Putamen (tissue), 1 donor: ENCODE measurements at places on chromosomes 5 and 9.

DNA sequence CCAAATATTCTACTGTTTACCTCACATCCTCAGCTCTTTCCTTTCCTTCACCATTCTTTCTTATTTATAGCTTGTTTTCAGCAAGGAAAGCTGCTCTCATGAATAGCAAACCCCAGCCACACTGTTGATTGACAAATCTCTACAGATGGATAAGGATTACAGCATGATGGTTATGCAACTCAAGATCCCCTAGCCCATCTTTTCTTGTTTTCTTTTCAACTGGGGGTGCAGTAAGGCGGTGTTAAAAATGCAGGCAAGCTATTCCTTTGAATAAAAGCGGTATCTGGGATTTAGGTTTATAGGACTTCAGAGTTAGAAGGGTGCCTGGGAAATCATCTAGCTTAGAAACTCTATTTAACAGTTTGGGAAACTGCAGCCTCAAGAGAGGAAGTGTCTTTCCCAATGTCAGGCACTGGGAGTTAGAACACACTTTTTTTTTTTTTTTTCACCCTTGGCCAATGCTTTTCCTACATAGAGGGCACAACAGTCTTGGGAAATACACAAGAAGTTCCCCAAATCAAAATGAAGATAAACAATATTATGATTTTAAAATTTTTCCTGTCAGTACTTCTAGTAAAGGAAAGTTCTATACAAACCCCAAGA, 2.6 kb downstream of the SPARC start:
- no peak for DNase-seq

DNA sequence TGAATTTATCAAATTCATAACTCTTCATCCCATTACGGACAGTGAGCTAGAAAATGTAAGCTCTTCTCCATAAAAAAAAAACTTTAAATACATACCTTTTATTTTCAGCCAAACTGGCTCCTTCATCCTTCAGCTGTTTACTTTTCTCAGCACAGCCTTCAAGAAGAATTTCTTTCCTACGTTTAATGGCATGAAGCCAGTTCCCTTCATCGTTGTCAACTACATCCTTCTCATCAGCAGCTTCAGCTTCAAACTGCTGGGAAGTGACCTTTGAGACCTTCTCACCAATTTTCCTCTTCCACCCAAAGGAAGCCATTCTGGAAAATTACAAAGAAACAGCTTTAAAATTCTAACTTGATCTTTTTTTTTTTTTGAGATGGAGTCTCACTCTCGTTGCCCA, 9.1 kb downstream of the TTC33 start:
- no peak for DNase-seq

DNA sequence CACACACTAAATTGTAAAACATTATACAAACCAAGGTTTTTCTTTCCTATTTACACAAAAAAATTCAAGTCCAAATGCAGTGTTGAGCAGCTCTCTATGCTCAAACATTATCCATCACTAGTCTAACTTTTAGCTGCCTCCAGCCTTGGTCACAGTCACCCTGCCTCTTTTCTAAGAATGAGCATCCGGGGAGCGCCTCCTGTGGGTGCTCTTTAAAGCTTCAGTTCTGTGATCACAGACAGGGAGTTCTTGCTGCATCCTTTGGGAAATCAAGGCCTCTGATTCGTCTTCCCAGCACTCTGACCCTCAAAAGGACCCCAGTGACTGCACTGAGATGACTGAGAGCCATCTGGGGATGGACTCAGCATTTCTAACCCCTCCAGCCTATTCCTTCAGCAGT, 289.6 kb downstream of the SEC61B start:
- DNase-seq = no peak

DNA sequence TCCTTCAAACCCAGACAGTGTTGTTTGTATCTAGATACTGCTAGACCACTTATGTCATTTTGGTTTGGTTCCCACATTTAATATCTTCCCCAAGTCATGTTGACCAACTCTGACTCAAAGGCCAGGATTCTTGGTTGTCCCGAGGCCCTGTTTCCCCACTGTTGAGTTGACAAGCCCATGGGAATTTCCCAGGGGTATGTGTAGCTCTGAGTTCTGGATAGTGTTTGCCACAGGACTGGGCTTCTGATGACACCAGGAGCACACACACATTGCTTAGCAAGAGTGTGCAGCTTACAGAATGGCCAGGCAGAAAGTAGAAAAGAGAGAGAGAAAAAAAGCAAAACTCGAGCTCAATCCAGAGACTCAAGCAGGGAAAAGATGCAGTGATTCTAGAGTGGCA, 214.4 kb downstream of the NXNL2 start:
- no peak for DNase-seq

- DNase-seq = no peak
Observed at GRCh38 chr9:98323831-98324135, 68.3 kb upstream of the TBC1D2 start.

DNA sequence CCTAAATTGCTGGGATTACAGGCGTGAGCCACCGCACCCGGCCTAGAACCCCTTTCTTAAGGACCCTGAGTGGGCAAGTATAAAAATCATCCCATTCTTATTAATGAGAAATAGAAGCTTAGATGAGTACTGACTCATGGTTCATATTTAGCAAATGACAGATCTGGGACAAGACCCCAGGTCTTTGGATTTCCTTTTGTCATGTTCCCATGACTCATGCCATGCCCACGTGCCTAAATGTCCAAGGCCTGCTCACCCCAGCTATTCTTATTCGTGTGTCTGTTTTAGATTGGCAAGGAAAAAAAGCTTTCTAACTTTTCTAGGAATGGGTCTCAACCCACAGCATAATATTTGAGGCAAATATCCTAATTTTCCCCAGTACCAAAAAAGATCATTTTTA, 57.7 kb upstream of the RPS23 start:
- DNase-seq = no peak

DNA sequence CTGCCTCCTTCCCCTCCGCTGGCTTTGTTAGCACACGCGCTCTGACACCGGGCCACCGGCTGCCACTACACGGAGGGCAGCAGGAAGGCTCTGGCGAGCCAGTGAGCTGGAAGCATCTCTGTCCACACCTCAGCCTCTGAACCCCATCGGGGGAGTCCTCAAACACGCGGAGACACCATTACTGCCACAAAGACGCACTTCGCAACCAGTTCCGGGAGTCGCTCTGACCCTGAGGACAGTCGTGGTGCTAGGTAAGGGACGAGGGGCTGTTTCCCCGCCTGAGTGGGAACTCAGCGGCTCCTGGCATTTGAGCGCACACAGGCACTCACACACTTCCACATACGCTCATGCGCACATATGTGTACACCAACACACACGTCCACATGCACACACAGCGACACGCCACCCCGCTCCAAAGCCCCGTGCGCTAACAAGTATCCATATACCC, 160.0 kb downstream of the C9orf152 start:
- DNase-seq = no peak

GRCh38 chr9:2837915-2838314, 6.0 kb downstream of the PUM3 start:
- DNase-seq = no peak

DNA sequence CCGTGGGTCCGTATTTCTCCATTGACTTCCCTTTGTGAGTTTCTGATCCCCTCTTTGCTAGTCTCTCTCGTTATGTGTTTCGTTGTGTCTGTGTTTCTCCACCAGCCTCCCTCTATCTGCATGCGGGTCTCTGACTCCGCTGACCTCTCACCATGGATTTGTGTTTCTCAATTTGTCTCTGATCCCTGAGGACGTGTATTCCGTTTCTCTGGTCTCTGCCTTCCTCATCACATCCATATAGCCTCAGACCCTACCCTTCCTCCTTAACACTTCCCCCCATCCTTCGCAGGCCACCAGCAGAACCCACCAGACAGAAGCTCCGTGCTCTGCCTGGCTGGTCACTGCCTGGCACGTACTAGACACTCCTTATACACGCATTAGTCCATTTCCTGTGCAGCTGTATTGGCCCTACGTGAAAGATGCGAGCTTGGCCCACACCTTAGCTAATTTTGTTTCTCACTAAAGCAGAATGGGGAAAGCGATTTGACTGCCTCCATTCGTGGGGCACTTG, 631 bp downstream of the B4GALT7 start:
- DNase-seq = no peak

DNA sequence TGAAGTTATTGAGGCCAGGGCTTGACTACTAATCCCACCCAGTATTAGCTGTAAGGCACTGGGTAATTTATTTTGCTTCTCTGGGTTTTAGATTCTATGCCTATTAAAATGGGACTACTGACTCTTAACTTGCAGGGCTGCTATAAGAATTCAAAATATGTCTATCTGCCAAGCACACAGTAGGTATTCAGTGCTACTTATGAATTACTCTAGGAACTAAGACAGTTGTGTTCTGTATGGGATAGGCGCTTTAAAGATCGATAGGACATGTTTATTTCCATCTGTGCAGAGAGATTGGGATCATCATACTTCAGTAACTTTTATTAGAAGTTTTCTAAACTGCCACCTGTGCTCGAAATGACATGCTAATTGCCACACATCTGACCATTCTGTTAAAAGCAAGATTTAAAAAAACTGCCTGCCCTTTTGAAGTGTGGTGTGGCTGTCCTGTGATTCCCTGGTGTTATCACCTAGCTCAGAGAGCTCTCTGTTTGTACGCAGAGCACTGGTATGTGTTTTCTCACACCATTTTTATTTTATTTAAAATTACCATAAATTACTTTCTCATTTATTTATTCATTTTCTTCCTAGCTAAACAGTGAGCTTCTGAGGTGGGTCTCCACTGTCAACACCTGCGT, 58.7 kb downstream of the FYB1 start:
- no peak for DNase-seq

DNA sequence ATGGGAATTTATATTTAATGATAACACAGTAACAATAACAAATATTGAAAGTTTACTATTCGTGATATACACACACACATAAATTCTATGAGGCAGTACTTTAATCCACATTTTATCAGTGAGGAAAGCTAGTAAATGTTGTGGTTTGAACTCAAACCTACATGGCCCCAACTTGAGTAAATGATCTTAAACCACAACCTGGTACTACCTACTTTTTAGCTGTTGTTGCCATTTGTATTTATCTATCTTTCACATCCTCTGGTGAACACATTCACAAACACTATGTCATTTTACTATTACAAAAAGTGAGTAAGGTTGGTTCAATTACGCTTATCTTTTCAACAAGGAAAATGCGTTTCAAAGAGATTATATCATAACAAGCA, 186.1 kb downstream of the SMC2 start:
- DNase-seq = no peak

- no peak for DNase-seq
Observed at GRCh38 chr9:124928116-124928515, 12.8 kb downstream of the GOLGA1 start.

DNA sequence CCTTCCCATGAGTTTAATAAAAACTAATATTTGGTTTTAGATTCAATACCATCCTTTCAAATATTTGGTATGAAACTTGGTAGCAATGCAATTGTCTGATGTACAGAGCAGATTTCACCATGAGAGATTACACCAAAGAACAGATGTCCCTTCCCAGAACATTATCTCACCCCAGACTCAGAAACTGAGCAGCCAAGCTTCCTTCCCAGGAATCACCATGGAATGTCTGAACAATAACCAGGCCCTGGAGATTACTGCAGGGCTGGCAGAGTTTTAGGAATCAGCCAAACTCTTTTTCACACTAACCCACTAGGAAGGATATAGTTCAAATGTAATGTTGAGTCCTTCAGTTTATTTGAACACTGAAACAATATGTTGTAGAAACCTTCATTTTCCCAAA, 23.9 kb downstream of the CLTA start:
- no peak for DNase-seq
